ENCODE measurements at places on chromosomes 11 and 22.

GRCh38 chr22:38243007-38243765, 29.6 kb downstream of the TMEM184B start:
- DNase-seq: peak; percentile 43

DNA sequence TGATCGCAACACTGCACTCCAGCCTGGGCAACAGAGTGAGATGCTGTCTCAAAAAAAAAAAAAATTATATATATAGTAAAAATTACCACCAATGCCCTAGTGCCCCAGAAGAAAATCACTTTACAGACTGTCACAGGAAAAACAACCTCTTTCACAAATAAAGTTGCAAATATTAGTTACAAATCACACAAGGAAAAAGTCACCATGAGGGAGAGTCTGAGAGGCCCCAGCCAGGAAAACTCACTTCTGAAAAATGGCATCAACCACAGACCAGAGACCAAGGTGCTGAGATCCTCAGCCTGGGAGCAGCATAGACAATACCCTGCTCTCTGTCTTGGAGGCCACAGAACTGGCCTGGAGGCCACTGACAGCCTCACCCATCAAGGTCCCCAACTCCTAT, 20.4 kb downstream of the GGT5 start:
- no peak for DNase-seq

- no peak for DNase-seq
Measured at GRCh38 chr11:66150725-66151124, 80.7 kb downstream of the PACS1 start.

DNA sequence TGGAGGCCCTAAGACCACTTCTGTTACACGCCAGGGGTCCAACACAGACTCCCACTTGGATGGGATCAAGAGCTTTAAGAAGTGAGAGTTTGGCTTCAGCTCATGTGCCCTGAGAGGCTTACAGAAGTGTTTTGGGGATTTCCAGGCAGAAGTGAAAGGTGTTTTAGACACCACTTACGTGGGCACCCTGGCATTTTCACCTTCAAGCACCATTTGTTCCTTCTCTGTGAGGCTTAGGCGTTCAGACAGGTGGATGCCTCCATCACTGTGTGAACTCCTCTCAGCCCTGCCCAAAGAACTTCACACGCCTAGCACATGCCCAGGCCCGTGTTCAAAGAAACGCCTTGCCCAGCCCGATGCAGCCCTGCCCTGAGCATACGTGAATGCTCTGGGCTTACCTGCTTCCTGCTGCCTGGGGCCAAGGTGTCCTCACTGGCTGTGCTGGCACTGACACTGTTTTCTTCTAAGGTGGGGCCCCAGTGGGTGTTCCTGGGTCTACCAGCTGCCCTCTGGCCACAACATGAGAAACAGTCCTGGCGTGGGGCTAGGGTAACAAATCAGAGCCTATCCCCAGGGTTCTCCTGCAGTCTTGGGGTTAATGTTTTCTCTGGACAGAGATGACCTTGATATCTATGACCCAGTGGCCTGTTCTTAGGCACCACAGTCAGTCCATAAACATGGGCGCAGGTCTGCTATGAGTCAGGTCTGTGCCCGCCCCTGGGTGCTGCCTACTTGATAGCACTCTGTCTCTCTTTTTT, 34.0 kb downstream of the AMPD3 start:
- no peak for DNase-seq

DNA sequence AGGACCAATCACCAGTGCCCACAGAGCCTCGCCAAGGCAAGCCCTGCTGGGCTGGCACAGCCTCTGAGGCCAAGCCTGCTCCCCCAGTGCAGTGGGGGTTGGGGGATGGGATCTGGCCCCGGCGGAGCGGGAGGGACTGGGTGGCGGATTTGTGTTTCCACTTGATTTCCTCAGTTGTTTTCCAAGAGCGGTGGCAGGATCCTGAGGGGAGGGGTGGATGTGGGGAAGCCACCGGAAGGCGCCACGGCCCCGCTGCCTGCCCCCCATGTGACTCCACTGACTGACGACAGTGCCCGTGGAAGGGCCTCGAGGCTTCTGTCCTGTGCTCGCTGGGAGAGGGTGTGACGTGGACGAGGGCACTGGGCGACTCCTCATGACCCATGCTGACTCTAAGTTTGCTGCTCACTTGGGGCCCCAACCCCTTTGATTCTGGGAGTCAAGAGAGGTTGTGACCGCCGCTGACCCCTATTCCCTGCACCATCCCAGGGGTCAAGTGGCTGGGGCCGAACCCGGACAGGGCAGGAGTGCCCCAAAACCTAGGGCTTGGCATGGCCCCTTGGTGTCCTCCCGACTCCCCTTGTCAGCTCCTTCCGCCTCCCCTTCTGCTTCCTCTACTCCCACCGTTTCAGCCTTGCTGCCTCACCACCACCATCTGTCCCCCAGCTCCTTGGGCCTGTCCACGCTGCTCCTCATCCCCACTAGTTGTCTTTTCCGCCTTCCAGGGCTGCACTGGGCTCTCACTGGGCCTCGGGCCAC, 23.5 kb upstream of the PICK1 start:
- DNase-seq: no peak

DNA sequence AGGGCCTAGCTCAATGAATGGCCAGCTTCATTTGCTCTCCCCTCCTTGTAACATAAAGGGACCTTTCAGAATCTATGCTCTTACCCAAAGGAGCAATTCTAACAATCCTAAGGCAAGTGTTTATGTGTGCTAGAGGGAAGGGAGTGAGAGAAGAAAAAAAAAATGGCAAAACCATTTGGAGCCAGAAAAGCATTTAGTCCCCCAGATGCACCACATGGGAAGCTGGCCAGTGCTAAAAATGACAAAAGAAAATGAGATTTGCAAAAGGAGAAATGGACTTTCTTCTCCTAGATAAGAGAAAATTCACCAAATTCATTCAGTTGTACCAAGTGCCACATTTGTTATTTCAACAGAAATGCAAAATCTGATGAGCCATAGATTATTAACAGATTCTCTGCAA, 52.8 kb downstream of the SERGEF start:
- no peak for DNase-seq

GRCh38 chr11:93526346-93526633, 16.9 kb downstream of the SMCO4 start:
- no peak for DNase-seq

GRCh38 chr22:43275545-43276317, 67.4 kb downstream of the SCUBE1 start:
- no peak for DNase-seq

DNA sequence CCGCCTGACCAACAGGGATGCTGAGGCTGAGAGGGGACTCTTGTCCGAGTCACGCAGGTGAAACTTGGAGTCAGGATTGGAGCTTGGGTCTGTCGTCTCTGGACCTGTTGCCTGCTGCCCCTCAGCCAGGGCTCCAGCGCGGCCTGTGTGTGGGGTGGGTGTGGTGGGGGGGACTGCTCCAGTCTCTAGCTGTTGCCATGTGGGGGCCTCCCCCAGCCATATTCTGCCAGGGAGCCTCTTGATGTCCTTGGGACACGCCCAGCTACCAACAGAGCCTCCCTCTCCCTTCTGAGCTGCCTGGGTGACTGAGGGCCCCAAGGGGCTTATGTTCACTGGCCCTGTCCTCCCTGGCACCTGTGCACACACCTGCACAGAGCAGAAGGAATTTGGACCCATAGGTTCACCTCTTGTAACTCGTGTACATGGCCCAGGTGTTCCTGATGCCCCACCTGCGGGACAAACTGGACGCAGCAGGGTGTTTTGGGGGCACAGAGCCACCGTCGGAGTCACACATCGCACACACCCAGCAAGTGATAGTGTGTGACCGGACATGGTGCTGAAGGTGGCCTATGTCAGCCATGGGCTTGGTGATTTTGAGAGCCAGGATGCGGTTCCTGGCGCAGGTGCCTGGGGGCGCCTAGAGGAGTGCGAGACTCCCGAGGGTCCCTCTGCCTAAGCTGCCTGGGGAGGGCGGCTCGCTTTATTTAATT, 252.3 kb downstream of the TBC1D22A start:
- DNase-seq: no peak

DNA sequence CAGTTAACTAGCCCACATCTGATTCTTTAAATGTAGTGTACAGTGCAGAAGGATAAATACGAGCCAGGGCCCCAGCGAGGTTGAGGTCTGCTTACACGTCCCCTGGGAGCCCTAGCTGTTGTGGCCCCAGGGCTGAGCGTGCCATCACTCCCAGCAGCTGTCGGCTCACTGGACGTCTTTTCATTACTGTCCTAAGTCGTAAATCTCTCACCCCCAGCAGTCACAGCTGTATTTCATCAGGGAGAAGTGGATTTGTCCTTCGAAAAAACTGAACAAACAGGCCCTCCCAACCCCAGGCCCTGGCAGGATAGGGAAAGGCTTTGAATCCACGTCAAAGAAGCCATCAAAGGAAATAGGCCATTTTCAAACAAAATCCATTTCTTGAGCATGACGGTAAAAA, 110.4 kb upstream of the CSNK2A3 start:
- DNase-seq: no peak

GRCh38 chr11:28107191-28107749, 686 bp downstream of the KIF18A start:
- no peak for DNase-seq

- no peak for DNase-seq
Measured at GRCh38 chr11:120625565-120625964, 114.0 kb downstream of the GRIK4 start.

GRCh38 chr11:85539740-85540139, 87.4 kb downstream of the DLG2 start:
- DNase-seq: no peak

- DNase-seq: no peak
Measured at GRCh38 chr22:17781319-17782031, 7.2 kb upstream of the BID start.

DNA sequence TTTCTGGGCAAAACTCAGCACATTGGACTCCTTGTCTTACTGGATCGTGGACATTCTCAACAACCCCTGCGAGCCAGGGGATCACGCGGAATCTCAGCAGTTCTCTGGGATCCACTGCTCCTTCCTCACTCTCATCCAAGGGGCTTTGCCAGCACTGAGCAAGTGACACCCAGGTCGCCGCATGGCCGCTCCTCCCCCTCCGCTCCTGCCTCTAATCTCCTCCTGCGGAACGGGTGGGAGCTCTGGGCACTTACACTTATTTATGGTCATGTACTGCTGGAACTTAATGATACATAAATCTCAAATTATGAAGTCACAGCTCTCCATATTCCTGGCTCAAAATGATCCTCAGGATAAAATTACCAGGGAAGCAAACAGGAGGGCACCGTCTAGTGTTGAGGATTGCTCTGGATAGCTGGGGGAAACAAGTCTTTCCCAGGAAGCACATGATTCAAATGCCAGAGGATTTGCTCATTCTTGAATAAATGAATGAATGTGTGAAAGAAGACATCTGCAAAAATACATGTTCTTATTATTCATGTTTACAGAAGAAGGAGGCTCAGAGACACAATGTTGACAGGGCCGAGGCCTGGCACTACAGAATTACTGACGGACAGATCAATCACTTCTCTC, 1077.3 kb downstream of the TBC1D22A start:
- DNase-seq: no peak

- DNase-seq: no peak
Measured at GRCh38 chr22:42655693-42656092, 6.5 kb upstream of the CYB5R3 start.

DNA sequence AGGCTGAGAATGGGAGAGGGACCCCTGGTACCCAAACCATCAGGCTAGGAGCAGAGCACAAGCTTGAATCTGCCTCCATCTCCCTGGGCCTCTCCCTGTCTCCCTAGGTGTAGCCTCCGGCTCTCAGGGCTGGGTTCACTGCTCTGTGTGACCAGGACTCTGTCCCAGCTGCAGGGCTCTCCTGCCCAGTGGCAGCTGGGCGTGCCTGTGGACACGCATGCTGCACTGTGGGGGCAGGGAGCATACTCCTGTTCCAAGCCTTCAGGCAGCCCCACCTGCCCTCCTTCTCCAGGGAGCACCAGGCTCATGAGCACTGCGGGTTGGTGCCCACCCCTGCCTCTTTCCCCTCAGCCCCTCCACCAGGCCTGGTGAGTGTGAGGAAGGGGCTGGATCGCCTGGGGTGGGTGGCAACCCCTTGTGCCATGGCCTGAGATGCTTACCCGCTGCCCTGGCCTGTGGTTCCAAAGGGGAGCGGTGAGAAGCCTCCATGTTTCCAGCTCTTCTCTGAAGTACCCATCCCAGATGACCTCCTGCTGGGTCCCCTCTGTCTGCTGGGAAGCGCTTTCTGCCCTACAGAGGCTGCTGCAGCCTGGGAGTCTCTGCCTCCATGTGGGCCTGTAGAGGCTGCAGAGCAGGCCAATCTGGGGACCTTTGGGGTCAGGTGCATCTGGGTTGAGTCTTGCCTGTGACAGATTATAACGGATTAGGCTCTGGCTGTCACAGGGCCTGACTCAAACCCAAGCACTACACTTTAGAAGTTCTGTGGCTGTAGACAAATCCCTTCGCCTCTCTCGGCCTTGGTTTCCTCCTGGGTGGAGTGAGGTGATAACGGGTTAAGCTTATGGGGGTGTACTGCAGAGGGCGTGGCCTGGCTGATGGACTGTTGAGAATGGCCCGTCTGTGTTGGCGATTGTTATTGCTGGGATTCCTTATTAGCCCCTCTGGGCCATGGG, 43.7 kb downstream of the WNT11 start:
- no peak for DNase-seq

GRCh38 chr11:12636871-12637410, 37.3 kb upstream of the TEAD1 start:
- DNase-seq: no peak

Measured in HuH-7.5 (cell line).